ENCODE measurements at places on chromosomes 13 and 19.

DNA sequence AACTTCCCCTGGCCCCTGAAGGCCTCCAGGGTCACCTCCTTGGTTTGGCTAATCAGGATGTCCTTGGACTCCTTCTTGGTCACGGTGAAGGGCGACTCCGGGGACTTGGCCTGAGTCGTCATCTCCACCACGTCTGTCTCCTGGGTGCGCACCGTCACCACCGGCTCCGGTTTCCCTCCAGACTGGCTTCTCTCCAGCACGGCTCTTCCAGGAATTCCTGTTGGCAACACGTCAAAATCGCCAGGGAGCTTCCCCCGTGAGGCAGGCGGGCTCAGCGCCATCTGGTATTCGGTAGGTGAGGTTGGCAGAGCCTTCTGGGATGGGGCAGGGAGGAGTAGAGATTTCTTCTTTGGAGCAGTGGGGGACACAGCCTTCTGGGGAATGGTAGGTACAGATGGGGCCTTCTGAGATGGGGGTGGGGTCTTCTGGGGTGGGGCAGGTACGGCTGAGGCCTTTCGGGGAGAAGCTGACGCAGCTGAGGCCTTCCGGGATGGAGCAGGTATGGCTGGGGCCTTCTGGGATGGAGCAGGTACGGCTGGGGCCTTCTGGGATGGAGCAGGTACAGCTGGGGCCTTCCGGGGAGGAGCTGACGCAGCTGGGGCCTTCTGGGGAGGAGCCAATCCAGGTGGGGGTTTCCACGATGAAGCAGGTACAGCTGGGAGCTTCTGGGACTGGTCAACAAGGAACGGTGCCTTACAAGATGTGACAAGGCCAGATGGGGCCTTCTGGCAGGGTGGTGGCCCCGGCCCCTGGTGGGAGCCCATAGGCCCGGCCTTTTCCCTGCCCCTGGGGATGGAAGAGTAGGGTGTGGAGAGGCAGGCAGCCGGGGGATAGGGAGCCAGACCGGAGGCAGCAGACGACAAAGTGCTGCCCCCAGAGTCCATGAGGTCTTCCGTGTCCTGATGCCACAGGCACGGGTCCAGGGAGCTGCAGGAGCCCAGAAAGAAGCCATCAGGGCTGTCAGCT, 3.8 kb downstream of the GARIN5B start:
- no peak for DNase-seq

DNA sequence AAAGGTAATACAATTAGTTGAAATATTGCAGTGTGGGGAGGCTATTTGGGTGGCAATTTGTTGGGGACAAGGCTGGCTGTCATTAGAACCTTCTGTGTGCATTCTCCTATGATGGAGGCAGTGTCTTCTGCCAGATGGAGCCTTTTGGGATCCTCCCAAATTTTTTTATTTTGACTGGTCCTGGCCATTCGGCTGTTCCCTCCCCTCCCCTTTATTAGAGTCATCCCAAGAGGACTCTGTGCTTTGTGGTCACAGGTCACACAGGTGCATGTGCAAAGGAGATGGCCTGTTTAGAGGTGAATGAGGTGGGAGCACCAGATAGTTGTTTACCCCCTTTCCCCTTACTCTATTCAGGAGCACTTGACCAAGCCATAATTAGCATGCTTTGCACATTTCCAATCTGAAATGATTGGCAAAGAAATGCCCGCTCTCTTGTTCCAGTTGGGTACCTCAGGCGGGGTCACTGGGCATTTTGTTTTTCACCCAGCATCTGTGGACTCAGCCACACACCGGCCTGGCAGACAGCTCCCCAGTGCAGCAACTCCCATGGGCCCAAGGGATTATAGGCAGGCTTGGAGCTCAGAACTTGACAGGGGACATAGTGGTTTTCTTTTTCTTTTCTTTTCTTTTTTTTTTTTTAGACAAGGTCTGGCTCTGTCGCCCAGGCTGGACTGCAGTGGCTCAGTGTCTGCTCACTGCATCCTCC, 19.8 kb downstream of the GATAD2A start:
- no peak for DNase-seq

- no peak for DNase-seq
These were observed 3.7 kb downstream of the HRC start for GRCh38 chr19:49151267-49152118.

- no peak for DNase-seq
These were observed 30.8 kb downstream of the NLRP4 start for GRCh38 chr19:55867101-55867500.

DNA sequence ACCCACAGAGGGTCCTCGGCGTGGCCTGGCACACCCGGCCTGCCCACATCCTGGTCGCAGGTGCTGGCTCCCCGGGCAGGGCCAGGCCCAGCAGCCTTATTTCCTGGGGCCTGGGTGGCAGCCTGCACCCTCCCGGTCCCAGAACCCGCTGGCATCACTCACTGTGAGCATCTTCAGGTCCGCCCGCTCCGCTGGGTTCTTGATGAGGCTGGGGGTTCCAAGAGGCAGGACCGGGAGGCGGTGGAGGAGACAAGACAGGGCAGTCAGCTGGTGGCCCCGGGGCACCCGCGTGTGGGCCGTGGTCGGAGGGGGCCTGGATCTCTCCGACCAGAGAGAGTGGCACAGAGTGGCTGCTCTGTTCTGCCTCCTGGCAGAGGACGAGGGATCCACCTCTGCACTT, 27.6 kb upstream of the ZBTB7A start:
- DNase-seq: no peak

- no peak for DNase-seq
These were observed 134.8 kb downstream of the NUFIP1 start for GRCh38 chr13:44854313-44855060.

GRCh38 chr13:70098669-70099068, 9.0 kb upstream of the ATXN8OS start:
- DNase-seq: no peak

- DNase-seq: no peak
These were observed 12.4 kb upstream of the JUND start for GRCh38 chr19:18293642-18294466.

- DNase-seq: no peak
These were observed 499.5 kb upstream of the GPC6 start for GRCh38 chr13:92727118-92727517.

DNA sequence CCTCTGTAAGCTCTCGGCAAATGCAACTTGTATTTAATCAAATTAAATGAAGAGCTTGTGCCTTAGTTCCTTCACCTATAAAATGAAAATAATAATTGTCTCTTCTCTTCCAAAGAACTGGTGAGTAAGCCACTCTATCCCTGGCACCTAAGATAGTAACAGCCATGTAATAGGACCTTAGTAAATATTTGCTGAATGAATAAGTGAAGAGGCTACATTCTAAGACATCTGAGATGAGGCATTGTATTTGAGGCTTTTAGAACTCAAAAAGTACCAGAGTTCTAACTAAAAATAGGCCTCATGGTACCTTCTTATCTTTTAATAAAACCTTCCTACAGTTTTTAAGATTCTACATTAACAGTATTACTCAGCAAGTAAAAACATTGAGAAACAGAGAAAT, 17.3 kb upstream of the DCLK1 start:
- DNase-seq: no peak

DNA sequence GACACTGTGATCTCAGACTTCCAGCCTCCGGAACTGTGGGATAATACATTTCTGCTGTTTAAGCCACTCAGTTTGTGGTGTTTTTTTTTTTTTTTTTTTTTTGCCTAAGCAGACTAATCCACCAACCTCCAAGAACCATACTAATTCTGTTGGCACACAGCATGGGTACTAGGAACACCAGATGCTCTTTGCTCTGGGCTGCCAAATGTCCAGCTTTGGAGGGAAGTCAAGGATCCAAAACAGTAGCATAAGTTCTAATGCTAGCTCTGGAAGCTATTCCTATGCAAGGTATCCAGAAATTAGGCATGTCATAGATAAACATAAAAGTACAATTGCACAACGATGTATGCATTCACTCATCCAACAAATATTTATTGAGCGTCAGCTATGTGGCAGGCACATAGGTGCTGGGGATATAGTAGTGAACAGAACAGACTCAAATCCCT, 64.5 kb upstream of the WDFY2 start:
- no peak for DNase-seq

DNA sequence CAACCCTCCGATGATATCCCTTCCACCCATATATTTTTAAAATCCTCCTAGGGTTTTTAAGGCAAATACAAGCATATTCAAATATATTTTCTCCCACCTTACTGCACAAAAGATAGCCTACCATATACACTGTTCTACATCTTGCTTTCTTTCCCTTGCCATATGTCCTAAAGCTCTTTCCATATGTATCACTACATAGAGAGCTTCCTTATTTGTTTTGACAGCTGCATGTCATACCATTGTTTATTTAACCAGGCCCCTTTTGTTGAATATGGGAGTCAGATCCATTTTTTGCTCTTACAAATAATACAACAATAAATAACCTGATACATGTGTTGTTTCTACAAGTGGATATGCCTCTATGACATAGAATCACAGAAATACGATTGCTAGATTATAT, 32.8 kb upstream of the WDFY2 start:
- no peak for DNase-seq

DNA sequence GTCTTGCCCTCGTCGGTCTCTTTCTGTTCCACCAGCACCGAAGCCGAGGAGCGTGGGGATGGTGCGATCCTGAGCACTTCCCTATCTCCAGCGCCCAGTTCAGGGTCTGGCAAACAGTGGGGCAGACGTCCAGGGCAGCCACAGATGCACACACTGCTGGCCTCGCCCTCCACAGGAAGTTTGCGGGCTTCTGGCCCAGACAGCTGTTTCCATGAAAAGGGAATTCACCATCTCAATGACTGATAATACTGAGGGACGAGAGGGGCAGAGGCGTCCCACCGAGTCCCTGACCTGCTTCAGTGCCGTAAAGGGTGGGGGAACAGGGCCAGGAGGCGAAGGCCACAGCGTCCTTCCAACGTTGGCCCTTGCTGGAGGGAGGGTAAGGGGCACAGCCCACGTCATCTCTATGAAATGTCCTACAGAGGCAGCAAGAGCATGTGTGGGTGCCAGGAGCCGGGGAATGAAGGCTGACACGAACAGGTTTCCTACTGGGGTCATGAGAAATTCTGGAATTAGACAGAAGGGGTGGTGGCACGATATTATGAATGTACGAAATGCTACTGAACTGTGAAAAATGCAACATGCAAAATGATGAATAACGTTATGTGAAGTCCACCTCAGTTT, 19.5 kb downstream of the SHC2 start:
- no peak for DNase-seq

DNA sequence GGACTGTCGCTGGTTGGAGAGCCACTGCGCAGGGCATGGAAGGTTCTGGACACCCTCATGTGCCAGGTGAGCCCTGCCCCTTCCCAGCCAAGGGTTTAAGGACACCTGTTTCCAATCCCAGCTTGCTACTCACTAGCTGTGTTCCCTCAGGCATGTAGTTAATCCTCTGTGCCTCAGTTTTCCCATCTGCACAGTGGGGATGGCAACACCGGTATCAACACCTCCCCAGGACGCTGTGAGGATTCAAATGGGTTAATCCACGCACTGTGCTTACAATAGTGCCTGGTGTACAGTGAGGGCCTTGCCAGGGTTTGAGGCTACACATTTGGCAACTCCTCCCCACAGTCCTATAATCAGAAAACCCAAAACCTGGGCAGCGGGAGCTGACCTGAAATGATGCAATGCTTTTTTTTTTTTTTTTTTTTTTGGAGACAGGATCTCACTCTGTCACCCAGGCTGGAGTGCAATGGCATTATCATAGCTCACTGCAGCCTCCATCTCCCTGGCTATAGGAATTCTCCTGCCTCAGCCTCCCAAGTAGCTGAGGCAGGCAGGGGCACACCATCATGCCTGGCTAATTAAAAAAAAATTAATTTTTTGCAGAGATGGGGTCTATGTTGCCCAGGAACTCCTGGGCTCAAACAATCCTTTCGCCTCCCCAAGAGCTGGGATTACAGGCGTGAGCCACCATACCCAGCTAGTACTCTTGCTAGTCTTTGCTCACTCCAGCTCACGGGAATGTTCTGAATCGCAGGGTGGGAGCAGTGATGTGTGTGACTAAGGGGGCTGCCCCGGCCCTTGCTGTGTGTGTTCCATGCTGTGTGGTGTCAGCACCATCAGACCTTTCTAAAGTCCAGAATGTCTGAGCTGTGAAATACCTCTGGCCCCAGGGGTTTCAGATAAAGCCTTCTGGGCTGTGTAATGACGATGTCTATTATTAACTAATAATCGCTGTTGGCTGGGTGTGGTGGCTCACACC, 2.3 kb downstream of the ACP4 start:
- DNase-seq: no peak

GRCh38 chr19:48496959-48497727, 14.5 kb downstream of the LMTK3 start:
- no peak for DNase-seq

GRCh38 chr19:5155586-5156210, 184.9 kb downstream of the PTPRS start:
- no peak for DNase-seq

- DNase-seq: no peak
These were observed 55.7 kb downstream of the MAP4K1 start for GRCh38 chr19:38562096-38562495.

- DNase-seq: no peak
These were observed 35.5 kb upstream of the IGFL4 start for GRCh38 chr19:46076031-46076880.

DNA sequence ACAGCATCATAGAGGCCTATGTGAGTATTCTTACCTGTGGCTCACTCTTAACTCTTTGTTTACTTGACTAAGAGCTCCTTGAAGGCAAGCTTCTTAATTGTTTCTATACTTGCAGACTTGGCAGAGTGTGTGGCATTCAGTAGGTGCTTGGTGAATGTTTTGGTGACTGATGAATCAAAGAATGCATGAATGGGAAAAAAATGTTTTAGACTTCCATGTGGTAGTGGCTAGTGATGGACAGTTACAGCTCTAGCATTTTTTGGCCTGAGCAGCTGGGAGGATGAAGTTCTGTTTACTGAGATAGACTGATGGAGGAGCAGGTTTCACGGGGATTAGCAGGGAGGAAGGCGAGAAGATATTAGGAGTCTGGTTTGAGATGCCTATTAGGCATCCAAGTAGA, 13.6 kb downstream of the HAS1 start:
- DNase-seq: no peak

- no peak for DNase-seq
These were observed 787.7 kb downstream of the UQCRFS1 start for GRCh38 chr19:28425046-28425931.

DNA sequence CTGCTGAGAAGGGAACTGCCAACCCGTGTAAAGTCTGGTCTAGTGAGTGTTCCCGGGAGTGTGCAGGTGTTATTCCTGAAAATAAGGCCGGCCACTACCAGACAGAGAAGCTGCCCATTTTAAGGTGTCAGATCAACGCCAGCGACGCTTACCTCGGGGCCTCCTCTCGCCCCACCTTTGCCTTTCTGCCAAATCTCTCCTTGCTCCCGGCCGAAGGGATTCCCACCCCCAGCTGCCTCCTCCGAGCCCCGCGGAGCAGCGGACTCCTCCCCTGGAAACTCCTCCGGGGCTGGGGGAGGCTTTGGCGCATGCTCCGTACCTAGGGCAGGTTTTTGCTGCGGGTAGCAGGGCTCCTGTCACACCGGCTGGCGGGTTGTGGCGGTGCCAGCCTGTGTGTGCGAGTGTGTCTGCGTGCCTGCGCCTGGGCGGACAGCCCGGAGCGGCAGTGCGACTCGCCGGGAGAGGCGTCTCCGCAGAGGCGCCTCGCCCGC, at the start of gene HS6ST3:
HS6ST3 (plus strand) TSS at position 359 of the 491 bp plus-strand sequence.
- DNase-seq: no peak

GRCh38 chr19:31315652-31316051, 33.6 kb downstream of the TSHZ3 start:
- no peak for DNase-seq

All from activated CD4-positive, alpha-beta T cell treated with anti-CD3 and anti-CD28 coated beads for 1 hour (primary cell).